ACHN (cell line): ENCODE measurements at places on chromosomes 2 and 18.

- no peak for DNase-seq
Observed at GRCh38 chr2:118292991-118293390, 204.7 kb downstream of the INSIG2 start.

DNA sequence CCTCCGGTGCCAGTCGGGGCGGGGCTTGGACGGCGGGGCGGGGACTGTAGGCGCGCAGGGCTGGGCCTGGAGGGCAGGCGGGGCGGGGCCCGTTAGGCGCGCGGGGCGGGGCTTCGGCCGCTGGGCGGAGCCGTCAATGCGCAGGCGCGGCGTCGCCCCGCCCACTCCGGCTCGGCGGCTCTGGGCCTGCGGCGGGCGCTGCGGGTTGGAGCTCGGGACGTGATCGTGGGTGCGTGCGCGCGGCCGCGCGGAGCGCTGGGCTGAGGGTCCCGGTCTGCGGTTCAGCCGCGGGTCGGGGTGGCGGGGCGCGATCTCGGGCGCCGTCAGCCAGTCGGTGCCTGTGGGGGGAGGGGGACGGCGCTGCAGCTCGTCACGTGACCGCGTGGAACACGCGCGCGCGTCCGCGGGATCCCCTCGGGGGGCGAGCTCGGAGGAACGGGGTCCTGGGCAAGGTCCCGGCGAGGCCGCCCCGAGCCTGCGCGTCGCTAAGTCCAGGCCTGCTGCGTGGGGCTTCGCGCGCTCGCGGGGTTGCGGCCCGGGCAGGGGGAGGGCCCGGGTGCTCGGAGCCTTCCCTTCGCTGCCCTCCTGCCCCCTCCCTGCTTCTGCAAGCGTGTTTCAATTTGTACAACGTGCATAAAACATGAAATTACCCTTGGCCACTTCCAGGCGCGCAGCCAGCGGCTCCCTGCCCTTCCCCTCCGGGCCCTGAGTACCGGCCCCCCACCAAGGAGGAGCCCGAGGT, at the start of gene D2HGDH:
Gene D2HGDH, plus strand, starts transcription at position 164 of the 742 bp plus-strand sequence. CDS start 595 bp downstream, outside the sequence.
- peak; percentile 89 for DNase-seq

DNA sequence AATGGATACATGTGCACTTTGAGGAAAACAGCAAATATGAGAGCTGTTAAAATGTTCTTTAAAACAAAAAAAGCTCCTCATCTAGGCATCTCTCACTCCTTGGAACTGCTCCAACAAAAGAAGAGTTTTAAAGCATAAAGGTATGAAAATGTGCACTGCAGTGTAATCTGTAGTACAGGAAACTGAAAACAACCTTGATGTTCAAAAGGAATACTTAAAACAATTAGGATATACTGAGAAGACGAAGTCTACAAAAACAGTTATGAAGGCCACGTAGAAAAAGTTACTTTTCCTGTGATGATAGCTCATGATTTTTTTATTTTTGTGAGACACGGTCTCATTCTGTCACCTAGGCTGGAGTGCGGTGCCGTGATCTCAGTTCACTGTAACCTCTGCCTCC, 2.1 kb upstream of the GPR75 start:
- no peak for DNase-seq

DNA sequence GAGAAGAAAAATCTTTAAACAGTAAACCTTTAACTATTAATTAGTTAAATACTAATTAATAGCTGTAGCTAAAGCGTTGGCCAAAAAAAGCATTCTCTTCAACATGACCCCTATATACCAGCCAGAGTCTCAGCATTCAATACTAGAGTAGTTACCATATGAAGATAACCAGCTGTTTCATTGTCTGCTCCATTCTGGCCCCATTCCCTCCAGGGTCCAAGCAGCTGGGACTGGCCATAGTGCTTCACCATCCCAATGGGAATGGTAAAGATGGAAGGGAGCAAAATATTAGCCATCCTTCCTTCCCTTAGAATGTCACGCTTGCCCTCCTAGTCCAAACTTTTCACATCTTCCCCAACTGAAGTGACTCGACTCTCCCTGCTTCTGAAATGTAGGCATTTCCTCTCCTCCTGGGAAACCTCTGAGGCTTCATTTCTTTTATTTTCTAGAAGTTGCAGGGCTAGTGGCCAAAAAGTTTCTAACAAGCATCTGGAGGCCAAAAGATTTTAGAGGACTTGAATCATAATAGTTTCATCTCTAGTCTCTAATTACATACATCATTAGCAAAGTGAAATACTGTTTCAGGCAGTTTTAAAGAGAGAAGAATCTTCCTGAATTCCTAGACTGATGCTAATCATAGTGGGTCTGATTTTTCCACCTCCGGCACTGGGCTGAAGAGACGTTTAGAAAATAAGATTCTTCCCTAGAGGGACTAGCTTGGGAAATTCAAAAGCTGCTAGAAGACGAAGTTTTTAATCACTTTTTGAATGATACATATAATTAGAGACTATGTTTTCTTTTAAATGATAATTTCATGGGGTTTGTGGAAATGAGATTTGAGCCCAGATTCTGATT, 52.7 kb downstream of the CCDC68 start:
- DNase-seq: no peak

DNA sequence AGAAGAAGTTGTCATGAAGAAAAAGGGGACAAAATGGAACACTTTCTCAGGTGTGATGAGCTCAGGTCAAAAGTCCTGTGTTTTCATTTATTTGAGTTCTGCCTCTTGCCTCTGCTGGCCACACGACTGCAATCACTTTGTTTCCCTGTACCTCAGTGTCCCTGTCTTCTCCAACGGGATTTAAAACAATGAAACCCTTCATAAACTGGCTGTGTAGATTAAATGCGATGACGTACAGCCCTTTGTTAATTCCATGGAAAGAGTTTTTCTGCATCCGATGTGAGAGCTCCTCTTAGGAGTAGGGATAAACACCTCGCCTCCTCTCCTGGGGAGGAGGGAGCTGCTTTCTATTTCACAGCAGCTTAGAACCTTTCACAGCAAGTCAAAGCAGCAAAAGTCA, 51.5 kb upstream of the CNGA3 start:
- no peak for DNase-seq

DNA sequence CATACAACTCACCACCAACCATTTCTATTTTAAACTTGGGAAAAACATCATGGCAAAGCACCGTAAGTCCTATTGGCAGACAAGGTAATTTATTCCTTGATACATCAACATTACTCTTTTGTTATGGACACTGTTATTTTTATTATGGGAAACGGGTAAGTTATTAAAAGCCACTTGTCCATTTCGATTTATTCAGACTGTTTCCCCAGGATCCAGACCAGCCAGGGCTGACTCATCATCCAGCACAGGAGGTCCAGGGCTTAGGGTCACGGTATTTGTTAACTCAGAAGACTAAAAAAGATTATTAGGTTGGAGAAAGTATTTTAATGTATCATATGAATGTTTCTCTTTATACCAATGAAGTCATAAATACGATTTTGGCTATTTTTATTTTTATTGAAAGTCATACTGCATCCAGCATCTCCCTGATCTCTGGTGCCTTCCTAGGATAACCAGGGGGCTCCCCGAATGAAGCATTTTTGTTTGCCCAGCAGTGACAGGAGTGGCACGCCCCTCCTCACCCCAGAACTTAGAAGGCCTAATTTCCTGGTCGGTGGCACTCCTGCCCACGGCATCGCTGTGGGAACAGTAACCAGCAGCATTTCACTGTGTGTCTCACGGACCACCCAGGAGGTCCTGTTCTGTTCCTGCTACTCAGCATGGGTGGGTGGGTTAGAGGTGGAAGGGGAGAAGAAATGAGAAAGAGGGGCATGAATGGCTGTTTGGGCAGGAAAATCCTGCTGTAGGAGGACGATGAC, 446.1 kb downstream of the EIPR1 start:
- DNase-seq: peak; percentile 9

DNA sequence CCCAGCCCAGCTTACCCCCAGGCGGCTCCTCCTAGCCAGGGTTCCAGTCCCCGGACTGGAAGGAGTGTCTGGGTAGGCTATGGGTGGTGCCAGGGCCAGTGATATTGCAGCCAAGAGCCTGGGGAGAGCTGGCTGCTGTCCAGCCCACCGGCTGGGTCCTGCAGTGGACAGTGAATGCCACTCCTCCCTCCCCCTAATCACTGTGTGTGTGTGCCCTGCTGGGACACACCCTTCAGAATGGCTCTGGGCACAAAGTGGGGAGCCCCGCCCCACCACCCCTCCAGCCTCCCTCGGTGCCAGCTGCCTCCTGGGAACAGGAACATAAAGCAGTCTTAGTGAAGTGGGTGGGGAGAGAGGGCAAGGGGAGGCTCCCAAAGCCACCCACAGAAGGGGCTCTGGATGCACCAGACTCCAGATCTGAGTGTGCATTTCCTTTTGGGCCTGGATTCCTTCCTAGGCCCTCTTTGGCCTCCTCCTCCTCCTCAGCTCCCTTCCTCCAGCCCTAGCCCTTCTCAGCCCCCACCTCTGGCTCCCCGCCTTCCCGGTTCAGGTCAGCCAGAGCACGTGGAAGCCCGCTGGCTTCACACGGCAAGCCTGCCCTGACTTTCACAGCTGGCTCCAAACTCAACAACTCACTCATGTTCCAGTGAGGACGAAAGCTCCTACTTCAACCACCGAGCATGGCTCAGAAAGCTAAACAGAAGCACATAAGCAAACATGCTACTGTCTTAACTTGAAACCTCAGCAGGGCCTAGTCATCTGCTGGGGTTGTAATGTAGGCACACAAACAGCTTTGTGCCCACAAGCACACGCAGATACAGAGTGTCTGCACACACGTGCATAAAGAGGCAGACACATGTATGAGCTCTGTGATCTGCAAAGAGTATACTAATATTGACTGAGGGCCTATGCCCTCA, 209.2 kb upstream of the SMAD2 start:
- no peak for DNase-seq

GRCh38 chr18:80201739-80202138, 45.6 kb downstream of the PARD6G start:
- DNase-seq: no peak

- DNase-seq: no peak
Observed at GRCh38 chr18:79570266-79571201, 109.1 kb upstream of the CTDP1 start.

GRCh38 chr2:100664756-100665101, 101.9 kb downstream of the PDCL3 start:
- no peak for DNase-seq

- no peak for DNase-seq
Observed at GRCh38 chr2:49288902-49289700, 134.8 kb upstream of the FSHR start.

GRCh38 chr2:176421297-176422050, 152.2 kb downstream of the MTX2 start:
- DNase-seq: peak; percentile 73

- DNase-seq: no peak
Observed at GRCh38 chr18:66316701-66317100, 287.2 kb downstream of the CDH19 start.

- DNase-seq: no peak
Observed at GRCh38 chr2:137023205-137023604, 257.9 kb downstream of the THSD7B start.

GRCh38 chr2:154143105-154143504, 271.4 kb downstream of the GALNT13 start:
- DNase-seq: no peak

DNA sequence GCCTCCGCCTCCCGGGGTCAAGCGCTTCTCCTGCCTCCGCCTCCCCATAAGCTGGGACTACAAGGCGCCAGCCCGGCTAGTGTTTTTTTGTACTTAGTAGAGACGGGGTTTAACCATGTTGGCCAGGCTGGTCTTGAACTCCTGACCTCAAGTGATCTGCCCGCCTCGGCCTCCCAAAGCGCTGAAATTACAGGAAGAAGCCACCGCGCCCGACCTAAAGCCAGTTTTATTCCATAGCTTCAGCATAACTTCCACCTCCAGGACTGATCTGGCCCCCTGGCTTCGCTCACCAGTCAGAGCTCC, 783 bp upstream of the TXNL4A start:
- no peak for DNase-seq

DNA sequence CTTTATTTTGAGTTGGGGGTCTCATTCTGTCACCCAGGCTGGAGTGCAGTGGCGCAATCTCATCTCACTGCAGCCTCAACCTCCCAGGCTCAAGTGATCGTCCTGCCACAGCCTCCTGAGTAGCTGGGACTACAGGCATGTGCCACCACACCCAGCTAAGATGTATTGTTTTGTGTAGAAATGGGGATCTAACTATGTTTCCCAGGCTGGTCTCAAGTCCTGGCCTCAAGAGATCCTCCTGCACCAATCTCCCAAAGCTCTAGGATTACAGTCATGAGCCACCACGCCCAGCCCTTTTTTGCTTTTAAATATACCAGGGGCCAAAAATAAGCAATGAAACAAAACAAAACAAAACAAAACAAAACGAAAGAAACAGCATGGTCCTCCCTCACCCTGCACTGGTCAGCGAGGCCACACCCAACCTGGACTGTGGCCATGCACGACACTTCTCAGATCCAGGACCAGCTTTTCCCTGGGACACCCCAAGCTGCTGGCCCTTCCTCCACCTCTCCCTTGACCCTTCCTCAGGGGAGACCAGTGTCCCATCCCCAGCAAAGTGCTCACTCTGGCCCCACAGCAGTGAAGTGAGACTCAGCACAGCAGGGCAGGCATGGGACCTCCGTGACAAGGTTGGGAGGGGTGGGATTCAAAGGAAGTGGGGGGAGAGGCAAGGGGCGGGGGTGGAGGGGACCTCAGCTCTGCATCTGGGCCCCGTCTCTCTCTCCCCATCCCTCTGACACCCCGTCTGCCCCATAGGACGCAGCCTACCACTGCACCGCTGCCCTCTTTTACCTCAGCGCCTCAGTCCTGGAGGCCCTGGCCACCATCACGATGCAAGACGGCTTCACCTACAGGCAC, 23.5 kb downstream of the MAL start:
- DNase-seq: no peak

DNA sequence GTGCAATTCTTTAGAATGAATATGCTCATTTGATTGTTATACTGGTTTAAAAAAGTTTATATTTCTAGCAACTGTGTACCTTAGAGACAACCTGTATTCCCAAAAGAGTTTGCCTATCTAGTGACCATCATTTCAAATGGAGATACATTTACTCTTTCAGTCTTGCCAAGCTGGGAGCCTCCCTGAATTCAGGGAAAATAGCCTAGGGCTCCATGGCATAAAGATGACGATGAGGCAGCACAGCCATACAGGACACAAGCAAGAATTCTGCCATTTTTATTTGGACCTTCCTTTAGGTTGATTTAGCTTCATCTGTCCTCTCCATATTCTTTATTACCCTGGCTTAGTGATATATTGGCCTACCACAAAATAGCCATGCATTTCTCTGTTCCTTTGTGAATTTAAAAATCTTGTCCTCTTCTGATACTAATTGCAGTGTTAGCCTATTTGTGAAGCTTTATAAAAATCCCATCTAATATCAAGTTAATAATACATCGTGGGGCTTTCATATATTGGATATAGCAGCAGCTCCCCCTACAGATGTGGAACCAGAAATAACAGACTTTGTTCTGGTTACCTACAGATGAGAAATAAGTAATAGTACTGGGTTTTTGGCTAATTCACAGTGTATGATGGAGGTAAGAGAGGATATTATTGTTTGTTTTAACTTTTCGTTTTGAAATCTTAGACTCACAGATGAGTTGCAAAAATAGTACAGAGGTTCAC, 1661.9 kb upstream of the PIK3C3 start:
- no peak for DNase-seq

DNA sequence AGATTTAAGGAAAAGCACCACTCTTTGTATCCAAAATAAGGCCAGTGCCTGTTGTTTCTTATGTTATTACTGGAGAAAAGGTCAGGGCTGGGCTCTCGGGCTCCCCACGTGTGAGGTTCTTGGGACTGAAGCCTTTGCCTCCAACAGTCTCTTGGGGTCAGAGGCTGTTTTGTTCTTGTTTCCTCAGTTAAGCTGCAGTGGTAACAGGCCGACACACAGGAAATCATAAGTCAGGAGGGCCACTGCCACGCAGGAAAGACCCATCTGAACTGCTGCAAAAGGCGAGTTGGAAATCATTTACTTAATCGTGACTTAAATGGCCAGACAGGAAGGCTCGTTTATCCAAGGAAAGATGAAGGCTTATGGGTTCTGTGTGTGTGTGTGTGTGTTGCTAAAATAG, 30.3 kb upstream of the IL37 start:
- DNase-seq: no peak

GRCh38 chr2:69514406-69514805, 77.2 kb upstream of the NFU1 start:
- no peak for DNase-seq
